ENCODE measurements at places on chromosomes 6 and 20. TPM values are rescaled to one million over a fixed set of nuclear protein-coding genes. Genes with fewer than 3 reads are reported as not detected.

GRCh38 chr6:149059557-149059956 lies 258.0 kb upstream of the TAB2 start:
- no peak for DNase-seq

- no peak for DNase-seq
These were observed 59.0 kb downstream of the RIN2 start for GRCh38 chr20:19817017-19817416.

DNA sequence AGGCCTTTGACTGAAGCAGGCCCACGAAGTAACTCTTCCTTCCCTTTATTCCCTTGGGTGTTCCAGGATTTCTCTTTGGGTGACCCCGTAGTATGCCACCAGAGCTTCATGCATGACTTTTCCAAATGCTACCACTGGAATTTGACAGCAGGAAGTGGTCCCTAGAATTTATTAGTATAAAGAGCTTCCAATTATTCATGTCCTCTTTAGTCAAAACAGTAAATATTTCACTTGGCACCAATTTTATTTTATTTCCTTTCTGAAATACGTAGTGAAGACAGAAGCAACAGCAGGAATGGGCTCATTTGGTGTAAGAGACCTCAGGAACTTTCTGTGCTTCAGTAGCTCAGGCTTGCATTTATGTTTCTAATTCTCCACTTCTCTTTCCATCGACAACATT lies 151.3 kb downstream of the LCA5 start:
- DNase-seq, result no peak

DNA sequence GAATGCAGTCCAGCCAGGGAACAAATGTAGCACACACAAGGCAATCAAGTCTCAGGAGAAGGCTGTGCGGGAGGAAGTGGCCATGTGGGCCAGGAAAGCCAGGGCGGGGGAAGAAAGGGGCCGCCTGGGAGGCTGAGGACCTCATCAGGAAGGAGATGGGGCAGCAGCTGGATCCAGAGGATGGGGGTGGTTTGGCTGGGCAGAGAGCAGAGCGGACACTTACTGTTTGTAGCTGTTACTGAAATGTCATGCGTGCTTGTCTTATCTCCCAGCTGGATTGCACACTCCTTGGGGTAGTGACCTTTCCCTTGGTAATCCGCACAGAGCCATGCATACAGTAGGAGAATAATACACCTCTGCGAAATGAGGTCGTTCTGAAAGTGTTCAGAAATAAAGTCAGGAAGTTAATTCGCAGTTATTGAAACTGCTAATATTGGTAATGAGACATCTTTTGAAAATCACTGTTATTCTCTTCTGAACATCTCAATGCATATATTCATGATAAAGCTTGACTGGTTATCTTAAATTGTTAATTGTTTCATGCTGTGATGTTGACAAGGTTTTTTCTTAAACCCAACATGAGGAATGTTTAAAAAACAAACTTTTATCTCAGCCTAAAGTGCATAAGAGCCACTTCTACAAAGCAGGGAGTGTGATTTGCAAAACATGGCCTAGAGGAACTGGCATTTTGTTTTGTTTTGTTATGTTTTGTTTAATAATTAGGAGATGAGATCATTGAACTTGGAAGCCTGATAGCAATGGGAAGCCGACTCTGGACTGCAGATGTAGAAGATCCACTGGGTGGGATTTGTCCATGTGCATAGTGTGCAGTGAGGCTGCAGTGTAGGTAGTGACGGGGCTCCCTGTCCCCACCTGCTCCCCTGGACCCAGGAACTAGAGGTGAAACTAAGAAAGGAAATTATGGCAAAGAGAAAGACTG lies 18.0 kb upstream of the MAP3K4 start:
- DNase-seq, result no peak

DNA sequence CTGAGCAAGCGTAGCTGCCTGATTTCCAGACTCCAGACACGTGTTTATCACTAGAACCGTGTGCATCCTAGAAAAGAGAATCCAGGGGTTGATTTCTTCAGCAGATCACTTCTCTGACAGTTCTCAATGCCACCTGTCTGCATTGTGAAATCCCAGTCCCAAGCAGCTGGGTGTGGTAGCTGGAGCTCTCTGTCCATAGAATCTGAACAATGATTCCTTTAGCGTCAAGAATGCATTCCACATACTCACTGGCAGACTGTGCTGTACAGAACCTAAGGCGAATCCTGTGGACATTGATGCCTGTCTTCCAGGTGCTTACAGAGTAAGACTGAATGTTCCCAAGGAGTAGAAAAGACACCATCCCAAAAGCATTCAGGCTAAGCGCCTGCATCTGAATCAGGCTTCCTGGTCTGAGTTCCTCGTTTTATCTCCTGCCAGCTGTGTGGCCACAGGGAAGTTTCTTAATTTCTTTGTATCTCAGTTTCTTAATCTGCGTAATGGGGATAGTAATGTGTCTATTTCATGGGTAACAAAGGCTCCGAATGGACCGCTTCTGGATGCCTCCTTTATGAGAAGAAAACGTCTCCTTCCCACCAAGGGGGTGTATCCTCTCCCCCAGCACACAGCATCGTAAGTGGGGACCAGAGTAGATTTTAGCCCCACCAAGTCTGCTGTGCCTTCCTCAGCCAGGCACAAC lies 10.4 kb upstream of the TRAF3IP2 start:
- no peak for DNase-seq

DNA sequence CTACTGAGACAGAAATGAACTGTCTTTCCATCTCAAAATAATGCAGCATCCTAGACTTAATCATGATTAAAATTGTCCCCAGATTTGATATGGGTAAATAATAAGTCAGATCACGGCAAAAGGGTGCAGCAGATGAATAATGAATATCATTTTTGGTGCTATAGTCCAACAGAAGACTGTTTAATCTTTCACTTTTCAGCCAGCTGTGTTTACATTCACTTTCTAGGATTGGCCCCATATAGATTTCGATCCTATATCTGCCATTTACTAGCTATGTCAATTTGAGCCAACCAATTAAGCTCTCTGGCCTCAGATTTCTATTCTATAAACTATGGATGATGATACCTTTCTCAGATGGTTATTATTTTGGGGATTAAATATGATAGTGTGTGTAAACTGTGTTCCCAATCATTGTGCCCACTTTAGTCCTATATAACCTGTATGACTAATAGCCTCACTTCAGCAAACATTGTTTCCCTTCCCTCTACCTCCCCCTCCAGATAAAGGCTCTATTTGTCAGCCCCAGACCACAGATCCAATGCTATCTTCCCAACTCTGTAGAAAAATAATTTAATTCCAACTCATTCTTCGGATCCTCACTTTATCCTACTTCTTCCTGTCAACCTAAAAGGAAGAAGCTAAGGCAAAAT lies 53.6 kb upstream of the NT5E start:
- DNase-seq, result no peak

DNA sequence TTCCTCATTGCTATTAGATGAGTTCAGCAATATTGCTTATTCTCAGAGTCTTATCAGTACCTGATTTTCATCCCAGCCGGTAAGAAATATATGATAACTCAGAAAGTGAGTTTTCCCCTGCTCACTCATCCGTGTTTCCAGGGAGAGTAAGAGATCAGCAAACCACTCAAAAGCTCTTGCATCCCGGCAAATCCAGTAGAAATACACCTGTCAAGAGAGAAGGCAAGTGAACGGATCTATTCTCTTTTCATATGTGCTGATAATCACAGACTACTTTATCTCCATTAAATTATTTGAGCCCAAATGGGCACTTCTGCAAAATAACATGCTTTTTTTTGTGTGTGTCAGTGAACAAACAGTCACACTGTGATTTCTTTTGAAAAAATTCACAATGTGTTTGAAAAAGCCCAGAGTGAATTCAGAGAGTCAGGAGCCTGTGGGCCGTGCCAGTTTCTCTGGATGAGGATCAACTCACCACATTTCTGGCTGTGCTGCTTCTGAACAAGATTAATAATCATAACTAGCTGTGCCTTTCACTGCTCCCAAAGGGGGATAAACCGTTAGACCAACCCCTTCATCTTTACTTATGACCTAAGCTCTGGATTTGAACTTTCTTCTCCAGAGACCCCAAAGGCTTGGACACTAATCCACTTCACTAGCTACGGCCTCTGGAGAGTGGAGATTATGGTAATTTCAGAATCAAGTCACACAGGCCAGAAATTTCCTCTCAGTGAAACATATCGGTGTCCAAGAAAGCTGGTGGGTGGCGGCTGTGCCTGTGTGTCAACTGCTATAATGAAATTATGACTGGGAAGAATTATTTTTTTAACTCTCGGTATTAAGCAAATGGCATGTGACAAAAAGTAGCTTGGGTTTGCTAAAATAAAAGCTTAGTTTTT lies 44.2 kb downstream of the NOX3 start:
- no peak for DNase-seq

DNA sequence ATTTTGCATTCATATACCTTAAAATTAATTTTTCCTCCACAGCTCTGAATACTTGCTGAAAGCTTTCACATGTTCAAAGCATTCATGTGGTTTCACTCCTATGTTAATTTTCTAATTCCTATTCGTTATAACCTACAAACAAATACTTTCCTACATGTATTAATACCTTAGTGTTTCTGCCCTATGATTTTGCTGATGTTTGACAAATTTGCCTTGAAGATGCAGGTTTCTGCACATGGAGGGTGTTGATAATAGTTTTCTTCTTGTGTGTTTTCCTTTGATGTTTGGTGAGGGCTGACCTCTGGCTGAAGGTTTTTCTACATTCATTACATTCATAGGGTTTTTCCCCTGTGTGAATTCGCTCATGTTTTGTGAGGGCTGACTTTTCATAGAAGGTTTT lies 49.3 kb upstream of the ELMO2 start:
- DNase-seq, result no peak

DNA sequence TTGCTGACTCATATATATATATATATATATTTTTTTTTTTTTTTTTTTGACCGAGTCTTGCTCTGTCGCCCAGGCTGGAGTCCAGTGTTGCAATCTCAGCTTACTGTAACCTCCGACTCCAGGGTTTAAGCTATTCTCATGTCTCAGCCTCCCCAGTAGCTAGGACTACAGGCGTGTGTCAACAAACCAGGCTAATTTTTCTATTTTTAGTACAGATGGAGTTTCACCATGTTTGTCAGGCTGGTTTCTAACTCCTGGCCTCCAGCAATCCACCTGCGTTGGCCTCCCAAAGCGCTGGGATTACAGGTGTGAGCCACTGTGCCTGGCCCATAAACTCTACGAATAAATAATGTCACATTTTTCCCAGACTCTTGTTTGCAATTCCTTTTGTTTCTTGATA lies 4.8 kb downstream of the LRP11 start:
- DNase-seq, result no peak

GRCh38 chr6:8904754-8905153 lies 469.4 kb upstream of the SLC35B3 start:
- DNase-seq, result no peak

DNA sequence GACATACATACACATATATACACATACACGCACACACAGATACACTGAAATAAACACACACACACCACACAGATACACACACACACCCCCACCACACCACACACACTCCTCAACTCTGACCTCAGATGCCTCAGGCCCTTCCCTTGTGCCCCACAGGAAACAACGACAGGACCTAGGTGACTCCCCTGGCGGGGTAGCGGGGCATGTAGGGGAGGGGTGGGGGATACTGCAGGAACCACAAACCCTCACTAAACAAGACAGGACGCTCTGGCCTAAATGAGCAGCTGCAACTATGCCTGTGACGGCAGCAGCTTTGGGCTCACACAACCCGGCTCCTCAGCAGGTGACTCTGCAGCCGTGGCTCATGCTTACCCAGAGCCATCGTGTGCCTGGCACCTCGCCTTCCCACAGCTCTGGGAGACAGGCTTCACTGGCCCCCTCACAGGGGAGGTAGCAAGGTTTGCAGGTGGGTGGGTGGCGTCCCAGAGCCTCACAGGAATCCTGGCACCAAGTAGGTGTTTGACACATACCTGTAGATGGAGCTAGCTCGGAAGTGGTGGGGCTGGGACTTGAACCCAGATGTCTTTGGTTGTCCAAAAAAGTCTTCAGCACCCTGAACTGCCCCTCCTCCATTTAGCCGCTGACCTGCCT lies 100.8 kb downstream of the GRM4 start:
- DNase-seq, result peak; percentile 29

DNA sequence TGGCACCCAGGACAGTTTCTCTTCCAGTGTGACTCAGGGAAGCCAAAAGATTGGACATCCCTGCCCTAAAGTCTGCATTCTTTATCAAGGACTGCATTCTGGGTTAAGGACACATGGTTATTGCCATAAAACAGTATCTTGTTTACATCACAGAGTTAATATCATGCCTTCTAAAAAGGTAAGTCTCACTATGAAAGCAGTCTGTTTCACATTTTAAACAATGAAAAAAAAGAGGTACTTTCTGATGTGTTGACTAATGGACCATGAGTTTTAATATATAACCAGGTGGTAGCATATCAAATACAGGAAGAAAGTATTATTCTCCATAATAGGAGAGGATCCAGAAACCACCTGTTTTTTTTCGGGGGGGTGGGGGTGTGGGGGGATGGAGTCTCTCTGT lies 93.7 kb downstream of the TIAM2 start:
- DNase-seq, result no peak

GRCh38 chr20:10961651-10962288 lies 288.0 kb upstream of the JAG1 start:
- no peak for DNase-seq

DNA sequence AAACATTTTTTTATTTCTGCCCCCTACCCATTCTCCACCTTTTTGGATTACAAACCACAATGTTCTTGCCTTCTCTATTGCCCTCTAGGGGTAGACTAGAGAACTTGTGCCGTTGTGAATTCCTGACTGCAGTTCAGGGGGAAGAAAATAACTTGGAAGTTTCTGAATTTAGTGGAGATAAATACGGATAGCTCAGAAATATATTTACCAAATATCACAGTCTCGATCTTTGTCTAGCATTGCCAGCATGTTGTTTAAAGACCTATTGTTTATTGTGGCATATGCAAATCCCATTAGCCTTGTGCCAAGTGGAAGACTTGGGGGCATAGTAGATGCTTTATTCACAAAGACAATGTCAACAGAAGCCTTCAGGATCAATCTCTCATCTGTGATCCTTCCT lies 154.1 kb upstream of the MMS22L start:
- DNase-seq, result no peak

- DNase-seq, result no peak
These were observed 398.8 kb downstream of the RNF144B start for GRCh38 chr6:18785810-18786490.

- no peak for DNase-seq
These were observed 5.3 kb upstream of the FILIP1 start for GRCh38 chr6:75498862-75499261.

DNA sequence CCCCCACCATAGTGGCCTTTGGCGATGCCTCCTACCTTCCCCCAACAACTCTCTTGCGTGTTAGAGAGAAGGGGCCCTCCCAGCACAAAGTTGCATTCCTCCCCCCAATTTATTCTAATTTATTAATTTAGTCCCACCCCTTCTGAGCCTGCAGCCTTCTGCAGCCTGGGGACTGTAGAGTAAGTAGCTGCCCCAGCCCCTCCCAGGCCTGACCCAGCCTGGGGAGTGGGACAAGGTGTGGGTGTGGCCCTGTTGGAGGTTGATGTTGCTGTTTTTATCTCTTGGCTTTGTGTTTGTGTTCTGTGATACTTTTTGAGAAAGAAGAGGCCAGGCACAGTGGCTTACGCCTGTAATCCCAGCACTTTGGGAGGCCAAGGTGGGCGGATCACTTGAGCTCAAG lies 49.4 kb downstream of the ORC3 start:
- no peak for DNase-seq

GRCh38 chr6:16803294-16804200 lies 42.3 kb upstream of the ATXN1 start:
- no peak for DNase-seq

TNXB gene
- polyA plus RNA-seq, result not detected

SLC4A11 gene
- polyA plus RNA-seq, result 0.46 TPM

ECT2L gene
- polyA plus RNA-seq, result 0.09 TPM

HLA-DRB5 gene
- polyA plus RNA-seq, result 3.2 TPM

GJA1 gene
- not detected for polyA plus RNA-seq

ADISSP gene
- polyA plus RNA-seq, result 27.0 TPM

LST1 gene
- polyA plus RNA-seq, result 49.6 TPM

MOG gene
- polyA plus RNA-seq, result not detected

All from CD8-positive, alpha-beta memory T cell (primary cell).